Activated CD8-positive, alpha-beta memory T cell treated with anti-CD3 and anti-CD28 coated beads, Interleukin-2, amount 10 ng/mL, durations not matched to agents 7 days and 5 days (primary cell): ENCODE measurements at places on chromosomes 1 and 21. TPM values are rescaled to one million over a fixed set of nuclear protein-coding genes. Genes with fewer than 3 reads are reported as not detected.

Gene SLC35F3
- 16.8 TPM for total RNA-seq

Gene ARHGEF10L
- not detected for total RNA-seq

Gene BMP8B
- total RNA-seq, result 0.61 TPM

Gene PIGR
- 0.07 TPM for total RNA-seq

Gene POLR3GL
- 29.1 TPM for total RNA-seq

- DNase-seq, result no peak
These were observed 94.1 kb downstream of the PPIAL4G start for GRCh38 chr1:148389027-148389339.

GRCh38 chr1:200438911-200439310 lies 29.1 kb upstream of the ZNF281 start:
- no peak for DNase-seq
